ENCODE measurements at places on chromosomes 12 and 14. TPM values are rescaled to one million over a fixed set of nuclear protein-coding genes. Genes with fewer than 3 reads are reported as not detected.

Gene ABCD2
- 6.4 TPM for polyA plus RNA-seq

Gene CMKLR1
- 0.18 TPM for polyA plus RNA-seq

Gene PMEL
- polyA plus RNA-seq: 0.86 TPM

Gene SIVA1
- 252 TPM for polyA plus RNA-seq

Gene GPATCH2L
- 17.0 TPM for polyA plus RNA-seq

Gene SAMD15
- not detected for polyA plus RNA-seq

Gene MYF5
- polyA plus RNA-seq: not detected

Gene KRT5
- polyA plus RNA-seq: not detected

Gene GLIPR1L2
- polyA plus RNA-seq: 1.7 TPM

Gene GPR68
- polyA plus RNA-seq: 8.5 TPM

Gene CCDC196
- not detected for polyA plus RNA-seq

Gene DHRS7
- 210 TPM for polyA plus RNA-seq

Gene OTX2
- polyA plus RNA-seq: not detected

Gene KRT4
- polyA plus RNA-seq: not detected

Gene SLCO1B3
- not detected for polyA plus RNA-seq

Gene DPF3
- polyA plus RNA-seq: 0.11 TPM

Gene NELL2
- polyA plus RNA-seq: 1.2 TPM

Gene AVPR1A
- not detected for polyA plus RNA-seq

Gene CIROP
- polyA plus RNA-seq: not detected

Gene PMCH
- polyA plus RNA-seq: 4.0 TPM

Gene ETFBKMT
- 2.0 TPM for polyA plus RNA-seq

Gene TSPAN19
- polyA plus RNA-seq: not detected

Gene BRF1
- 5.6 TPM for polyA plus RNA-seq

Gene KCNA5
- polyA plus RNA-seq: not detected

Gene PCNX1
- polyA plus RNA-seq: 16.4 TPM

Gene PTPRQ
- polyA plus RNA-seq: not detected

Gene RNF212B
- polyA plus RNA-seq: not detected

Gene BDKRB2
- not detected for polyA plus RNA-seq

Gene ITFG2
- 43.5 TPM for polyA plus RNA-seq

Gene RD3L
- not detected for polyA plus RNA-seq

Gene CEBPE
- 0.24 TPM for polyA plus RNA-seq

Gene SYT1
- polyA plus RNA-seq: not detected

Gene ATN1
- 0.60 TPM for polyA plus RNA-seq

Gene VDR
- 2.2 TPM for polyA plus RNA-seq

Gene NR4A1
- 0.54 TPM for polyA plus RNA-seq

Gene CMA1
- polyA plus RNA-seq: not detected

Gene ABCC9
- not detected for polyA plus RNA-seq

Gene GPR84
- polyA plus RNA-seq: not detected

Gene TAC3
- polyA plus RNA-seq: not detected

Gene IRF2BPL
- polyA plus RNA-seq: 3.2 TPM

Gene CLEC1A
- polyA plus RNA-seq: not detected

Gene CLEC9A
- not detected for polyA plus RNA-seq

Gene YARS2
- 16.2 TPM for polyA plus RNA-seq

Gene DTX1
- polyA plus RNA-seq: 1.1 TPM

Gene MIPOL1
- polyA plus RNA-seq: not detected

Gene MGP
- 0.64 TPM for polyA plus RNA-seq

Gene KCNJ8
- not detected for polyA plus RNA-seq

Gene BDKRB1
- not detected for polyA plus RNA-seq

Gene MEG3
- not detected for polyA plus RNA-seq
